ENCODE measurements at places on chromosomes 6 and 20.

GRCh38 chr6:143647732-143648131 lies 30.0 kb upstream of the PHACTR2 start:
- no peak for DNase-seq

GRCh38 chr20:48493966-48494365 lies 333.8 kb downstream of the PREX1 start:
- no peak for DNase-seq

DNA sequence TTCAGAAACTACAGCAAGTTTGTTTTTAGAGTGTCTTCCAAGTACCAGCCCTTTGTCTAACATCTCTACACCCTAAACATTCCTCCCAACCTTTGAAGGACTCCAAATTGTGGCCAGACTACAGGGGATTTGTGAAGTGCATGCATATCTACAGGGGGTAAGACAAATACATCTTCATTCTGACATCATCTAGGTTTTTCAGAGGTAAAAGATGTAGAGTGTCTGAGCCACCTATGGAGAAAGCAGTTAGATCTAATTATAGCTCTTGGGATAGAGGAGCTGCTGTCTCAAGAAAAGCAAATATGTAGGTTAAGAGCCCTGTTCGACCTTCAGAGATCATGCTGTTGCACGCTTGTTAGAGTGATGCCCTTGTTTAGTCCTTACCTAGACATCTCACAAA lies 617.7 kb upstream of the AGPAT4 start:
- DNase-seq: no peak

DNA sequence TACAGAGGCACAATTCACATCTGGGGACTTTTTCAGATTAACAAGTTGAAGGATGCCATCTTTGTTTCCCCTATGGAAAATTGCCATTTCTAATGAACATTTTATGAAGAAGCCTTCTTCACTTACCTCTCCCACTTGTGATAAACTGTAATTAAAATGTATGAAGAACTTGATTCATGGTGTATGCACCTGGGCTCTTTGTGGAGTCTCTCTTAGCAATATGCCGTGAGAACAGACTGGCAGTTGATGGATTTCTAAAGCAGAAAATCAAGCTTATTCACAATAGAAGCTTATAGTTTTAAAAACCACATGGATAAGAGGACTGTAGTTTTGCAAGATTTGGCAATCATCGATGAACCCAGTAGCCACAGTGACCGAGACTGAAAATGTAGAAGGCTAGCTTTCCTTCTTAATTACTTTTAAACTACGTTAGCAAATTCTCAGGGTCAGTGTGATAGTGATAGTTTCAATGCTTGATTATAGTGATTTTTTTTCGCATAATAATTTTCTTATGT lies 270.6 kb downstream of the PRL start:
- no peak for DNase-seq

GRCh38 chr20:25082498-25082873 lies 545 bp upstream of the VSX1 start:
- DNase-seq: no peak

GRCh38 chr6:55136916-55137315 lies 37.4 kb upstream of the HCRTR2 start:
- DNase-seq: no peak

DNA sequence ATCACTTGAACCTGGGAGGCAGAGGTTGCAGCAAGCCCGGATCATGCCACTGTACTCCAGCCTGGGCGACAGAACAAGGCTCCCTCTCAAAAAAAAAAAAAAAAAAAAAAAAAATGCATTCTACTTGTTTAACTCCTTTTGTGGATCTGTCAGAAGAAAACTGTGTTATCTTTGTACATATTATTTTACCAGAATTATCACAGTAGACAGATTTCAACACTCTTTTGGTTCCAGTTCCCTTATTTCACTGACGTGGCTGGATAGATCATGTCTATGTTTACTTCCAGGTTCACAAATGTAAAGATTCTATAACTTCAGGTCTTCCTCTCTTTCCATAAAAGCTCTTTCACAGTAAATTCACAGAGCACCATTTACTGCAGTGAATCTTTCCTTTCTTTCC lies 18.4 kb downstream of the NUDT3 start:
- DNase-seq: no peak

DNA sequence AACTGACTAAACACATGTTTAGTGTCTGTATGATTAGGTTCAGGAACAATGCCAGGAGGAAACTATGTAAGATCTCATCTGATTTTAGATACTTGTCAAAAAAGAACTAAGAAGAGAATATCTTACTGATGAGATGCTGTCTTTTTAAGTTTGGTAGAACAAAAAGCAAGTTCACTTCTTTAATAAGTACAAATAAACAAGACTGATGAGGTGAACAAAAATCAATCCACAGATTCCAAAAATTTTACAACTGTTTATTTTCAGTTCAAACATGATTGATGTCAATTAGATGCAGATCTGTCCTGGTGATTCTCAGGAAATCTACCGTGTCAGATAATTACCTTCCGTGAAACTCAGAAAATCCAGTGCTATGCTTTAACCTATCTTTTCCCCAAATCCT lies 24.9 kb downstream of the EPHA7 start:
- no peak for DNase-seq

DNA sequence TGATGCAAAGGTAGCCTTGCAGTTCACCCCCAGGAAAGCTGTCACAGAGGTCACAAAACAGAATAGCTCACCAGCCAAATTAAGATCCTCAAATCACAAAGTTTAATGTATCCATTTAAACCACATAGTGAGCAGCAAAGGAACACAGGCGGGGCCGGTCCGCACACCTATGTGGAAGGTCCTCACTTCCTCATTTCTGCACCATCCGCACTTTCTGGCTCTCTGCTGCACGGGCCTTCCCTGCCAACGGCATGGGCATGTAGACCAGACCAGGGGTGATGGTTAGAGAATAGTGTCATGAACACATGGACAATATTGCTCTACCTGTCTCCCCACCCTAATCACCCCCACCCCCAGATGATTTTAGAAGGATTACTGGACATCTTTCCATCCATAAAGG lies 12.1 kb upstream of the TBXT start:
- no peak for DNase-seq

- DNase-seq: peak; percentile 79
Measured at GRCh38 chr6:166540631-166541331, 45.7 kb downstream of the RAMACL start.

DNA sequence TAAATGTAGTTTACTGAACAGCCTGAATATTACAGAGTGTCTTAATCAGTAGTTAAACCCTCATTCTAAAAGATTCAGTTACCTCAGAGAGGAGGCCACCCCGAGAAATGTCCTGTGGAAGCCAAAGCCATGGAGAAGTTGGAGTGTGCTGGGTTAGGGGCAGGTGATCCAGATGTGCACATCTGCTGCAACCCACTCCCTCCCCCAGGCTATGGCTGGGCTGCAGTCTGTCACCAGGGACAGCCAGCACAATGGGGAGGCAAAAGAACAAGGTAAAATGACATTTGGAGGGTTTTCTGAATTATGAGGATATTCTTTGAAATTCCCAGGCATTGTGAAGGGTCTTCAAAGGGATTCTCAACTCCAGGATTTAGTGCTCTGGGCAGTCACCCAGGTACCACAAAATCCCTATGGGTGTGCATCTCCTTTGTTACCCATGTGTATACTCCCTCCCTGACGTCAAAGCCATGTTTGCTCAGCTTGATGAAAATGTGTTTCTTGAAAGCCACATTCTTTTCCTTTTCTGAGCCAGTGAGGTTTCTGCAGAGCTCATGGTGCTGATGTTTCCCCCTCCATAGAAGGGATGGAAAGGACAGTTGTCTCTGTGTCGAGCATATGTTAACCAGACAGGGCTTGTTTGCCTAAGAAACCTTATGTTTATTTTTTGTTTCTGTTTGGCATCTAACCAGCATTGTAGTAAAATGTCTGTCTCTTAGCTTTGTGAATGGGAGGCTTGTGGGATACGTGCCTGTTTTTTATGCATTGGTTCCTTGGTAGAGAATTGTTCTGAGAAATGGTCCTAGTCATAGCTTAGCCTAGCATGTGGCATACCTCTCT lies 212.3 kb upstream of the TBX18 start:
- no peak for DNase-seq

GRCh38 chr20:3221398-3222226 lies 12.3 kb downstream of the ITPA start:
- no peak for DNase-seq

DNA sequence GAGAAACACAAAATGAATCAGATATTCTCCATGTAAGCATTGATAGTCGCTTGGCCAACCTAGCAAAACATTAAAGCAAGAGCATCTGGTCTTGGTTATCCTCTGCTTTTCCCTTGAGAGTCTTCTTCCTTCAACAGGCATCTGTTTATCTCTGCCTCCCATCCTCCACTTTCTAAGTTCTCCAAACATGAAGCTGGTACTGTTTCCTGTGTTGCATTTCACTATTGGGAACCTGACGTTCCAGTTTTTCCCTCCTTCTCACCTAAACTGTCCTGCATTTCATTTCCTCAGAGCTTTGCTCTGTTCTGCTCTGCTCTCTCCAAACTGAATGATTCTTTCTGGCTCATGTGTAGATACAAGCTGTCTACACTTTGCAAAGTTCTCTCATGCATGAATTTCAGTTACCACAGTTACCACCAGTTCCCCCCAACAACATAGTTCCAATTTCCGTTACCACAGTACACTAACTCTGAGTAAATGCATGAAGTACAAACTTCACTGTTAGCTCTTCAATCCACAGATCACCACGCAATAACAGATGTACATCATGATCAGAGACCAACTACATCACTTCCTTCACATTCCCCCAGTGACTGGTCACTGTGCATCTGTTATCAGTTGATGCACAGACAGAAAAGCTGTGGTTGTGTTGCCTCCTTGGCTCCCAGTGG lies 86.7 kb upstream of the F13A1 start:
- no peak for DNase-seq

- DNase-seq: no peak
Measured at GRCh38 chr6:16224409-16224808, 14.0 kb upstream of the GMPR start.

DNA sequence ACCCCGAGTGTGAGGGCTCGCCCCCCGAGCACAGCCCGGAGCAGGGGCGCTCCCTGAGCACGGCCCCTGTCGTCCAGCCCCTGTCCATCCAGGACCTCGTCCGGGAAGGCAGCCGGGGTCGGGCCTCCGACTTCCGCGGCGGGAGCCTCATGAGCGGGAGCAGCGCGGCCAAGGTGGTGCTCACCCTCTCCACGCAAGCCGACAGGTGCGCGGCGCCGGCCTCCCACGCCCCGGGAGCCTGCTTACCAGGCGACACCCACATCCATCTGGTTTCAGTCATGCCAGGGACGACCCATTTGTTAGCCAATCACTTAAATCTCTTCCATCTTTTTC lies 73.5 kb upstream of the PBOV1 start:
- DNase-seq: no peak

DNA sequence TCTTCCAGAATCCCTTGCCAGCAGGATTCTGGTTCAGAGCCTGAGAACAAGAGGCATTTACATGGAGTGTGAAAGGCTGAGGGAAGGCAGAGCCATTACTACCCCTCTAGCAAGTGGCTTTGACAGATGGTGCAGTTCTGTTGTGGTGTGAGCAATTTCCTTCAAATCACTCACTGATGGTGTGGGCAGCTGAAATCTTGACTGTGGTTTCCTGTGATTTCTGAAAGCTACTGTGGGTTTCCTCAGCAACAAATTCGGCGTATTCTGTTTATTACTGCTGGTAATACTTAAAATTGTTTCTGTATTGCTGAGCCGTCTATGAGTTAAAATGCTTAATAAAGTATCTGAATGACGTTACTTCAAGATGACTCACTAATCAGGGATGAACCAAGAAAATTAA lies 181.5 kb upstream of the TCF21 start:
- peak; percentile 26 for DNase-seq

GRCh38 chr20:38173237-38174156 lies 8.4 kb upstream of the TGM2 start:
- no peak for DNase-seq

DNA sequence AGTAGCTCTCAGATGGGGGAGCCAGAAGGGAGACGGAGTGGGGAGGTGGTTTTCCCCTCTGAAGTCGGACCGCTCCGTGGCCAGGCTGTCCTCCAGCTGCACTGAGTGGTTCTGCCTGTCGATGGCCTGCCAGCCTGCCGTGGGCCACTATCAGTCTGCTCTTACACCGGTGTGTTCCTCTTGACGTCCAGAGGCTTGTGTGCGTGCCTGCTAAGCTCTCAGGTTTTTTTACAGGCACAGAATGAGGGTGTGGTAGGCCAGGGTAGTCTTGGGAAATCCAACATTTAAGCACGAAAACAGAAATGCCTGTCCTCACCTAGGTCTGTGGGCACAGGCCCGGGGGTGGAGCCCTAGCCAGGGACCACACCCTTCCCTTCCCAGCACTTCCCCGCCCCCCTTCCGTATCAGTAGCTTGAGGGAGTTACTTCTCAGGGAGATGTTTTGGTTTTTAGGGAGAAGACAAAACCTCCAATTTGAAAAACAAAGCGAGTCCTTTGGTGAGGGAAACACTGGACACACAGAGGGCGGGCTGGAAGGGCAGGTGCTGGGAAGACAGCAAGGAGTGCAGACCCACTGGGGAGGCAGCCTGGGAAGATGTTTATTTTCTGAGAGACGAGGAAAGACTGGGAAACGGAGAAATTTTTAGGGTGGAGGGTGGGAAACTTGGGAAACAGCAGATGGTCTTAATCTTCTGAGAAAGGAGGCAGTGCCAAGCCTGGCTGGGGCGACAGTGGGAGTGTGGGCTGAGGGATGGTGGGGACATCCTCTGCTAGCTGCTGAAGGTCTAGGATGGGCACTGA lies 106.5 kb downstream of the LY86 start:
- DNase-seq: no peak

GRCh38 chr20:1536893-1537730 lies 20.4 kb downstream of the SIRPD start:
- DNase-seq: no peak

DNA sequence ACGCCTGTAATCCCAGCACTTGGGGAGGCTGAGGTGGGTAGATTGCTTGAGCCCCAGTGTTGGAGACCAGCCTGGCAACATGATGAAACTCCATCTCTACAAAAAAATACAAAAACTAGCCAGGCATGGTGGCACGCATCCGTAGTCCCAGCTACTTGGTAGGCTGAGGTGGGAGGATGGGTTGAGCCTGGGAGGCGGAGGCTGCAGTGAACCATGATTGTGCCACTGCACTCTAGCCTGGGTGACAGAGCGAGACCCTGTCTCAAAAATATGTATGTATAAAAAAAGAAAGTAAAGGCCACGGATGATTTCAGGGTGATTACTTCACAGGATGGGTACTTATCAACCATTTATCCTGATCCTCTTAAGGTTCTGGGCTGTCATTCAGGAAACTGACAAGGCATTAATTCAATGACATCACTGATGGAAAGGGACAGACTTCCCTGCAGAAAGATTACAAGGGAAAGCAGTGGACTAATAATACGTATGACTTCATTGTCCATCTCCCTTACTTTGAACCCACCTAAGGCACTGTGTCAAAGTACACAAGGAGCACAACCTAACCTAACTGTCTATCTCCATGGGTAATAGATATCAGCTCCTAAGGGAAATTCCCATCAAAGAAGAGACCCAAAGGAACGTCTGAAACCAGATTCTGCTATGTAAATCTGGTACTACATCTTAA lies 61.2 kb downstream of the ZMYND8 start:
- no peak for DNase-seq

GRCh38 chr20:56316051-56316450 lies 42.7 kb upstream of the FAM210B start:
- DNase-seq: no peak

- DNase-seq: no peak
Measured at GRCh38 chr20:16749573-16749972, 1.4 kb downstream of the OTOR start.
